ENCODE measurements at places on chromosomes 1 and 21. TPM values are rescaled to one million over a fixed set of nuclear protein-coding genes. Genes with fewer than 3 reads are reported as not detected.

The PTCH2 gene
- total RNA-seq, result 0.33 TPM

The TSACC gene
- not detected for total RNA-seq

The RXFP4 gene
- not detected for total RNA-seq

The CD48 gene
- total RNA-seq, result not detected

The LENEP gene
- not detected for total RNA-seq

The PDZK1 gene
- 1.3 TPM for total RNA-seq

The SPRR2E gene
- total RNA-seq, result not detected

The SPOCD1 gene
- 76.4 TPM for total RNA-seq

The CAPN8 gene
- total RNA-seq, result not detected

The ETV3 gene
- total RNA-seq, result 12.7 TPM

The C4BPB gene
- total RNA-seq, result not detected

The THEM5 gene
- total RNA-seq, result 0.17 TPM

The PRKAB2 gene
- total RNA-seq, result 15.9 TPM

The KLHDC8A gene
- total RNA-seq, result not detected

The SYTL1 gene
- total RNA-seq, result 0.15 TPM

The ECM1 gene
- total RNA-seq, result 74.4 TPM

The IL10 gene
- not detected for total RNA-seq

The MYBPH gene
- total RNA-seq, result 2.2 TPM

The C1orf74 gene
- total RNA-seq, result 4.4 TPM

Data from smooth muscle cell of trachea (primary cell).